ENCODE measurements at places on chromosomes 2 and 18.

- no peak for DNase-seq
Measured at GRCh38 chr2:136146564-136146963, 28.6 kb upstream of the CXCR4 start.

DNA sequence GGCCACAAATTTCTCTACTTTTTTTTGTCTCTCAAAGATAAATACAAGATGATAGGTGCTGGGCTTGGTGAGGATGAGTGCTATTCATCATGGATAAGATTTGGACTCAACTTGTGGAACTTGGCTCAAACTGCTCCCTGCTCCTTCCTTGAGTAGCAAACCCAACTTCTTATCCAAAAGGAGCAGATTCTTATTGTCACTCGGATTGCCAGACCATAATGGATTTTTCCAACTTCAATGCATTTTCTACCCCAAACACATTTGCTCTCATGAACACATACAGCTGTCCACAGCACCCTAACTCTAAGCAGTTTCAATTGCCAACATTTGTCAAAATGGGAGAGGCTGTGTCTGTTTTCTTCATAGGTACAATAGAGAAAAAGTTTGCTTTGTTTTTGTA is 99.5 kb upstream of the APCDD1 start:
- no peak for DNase-seq

GRCh38 chr2:180314086-180314485 is 307.0 kb upstream of the CWC22 start:
- no peak for DNase-seq

GRCh38 chr2:21891191-21891590 is 767.4 kb downstream of the TDRD15 start:
- DNase-seq = no peak

- no peak for DNase-seq
Measured at GRCh38 chr2:156326526-156327095, 5.9 kb downstream of the NR4A2 start.

GRCh38 chr18:39389800-39390379 is 1824.3 kb upstream of the CELF4 start:
- DNase-seq = no peak

GRCh38 chr2:43294973-43295603 is 68.7 kb upstream of the ZFP36L2 start:
- peak; percentile 46 for DNase-seq

DNA sequence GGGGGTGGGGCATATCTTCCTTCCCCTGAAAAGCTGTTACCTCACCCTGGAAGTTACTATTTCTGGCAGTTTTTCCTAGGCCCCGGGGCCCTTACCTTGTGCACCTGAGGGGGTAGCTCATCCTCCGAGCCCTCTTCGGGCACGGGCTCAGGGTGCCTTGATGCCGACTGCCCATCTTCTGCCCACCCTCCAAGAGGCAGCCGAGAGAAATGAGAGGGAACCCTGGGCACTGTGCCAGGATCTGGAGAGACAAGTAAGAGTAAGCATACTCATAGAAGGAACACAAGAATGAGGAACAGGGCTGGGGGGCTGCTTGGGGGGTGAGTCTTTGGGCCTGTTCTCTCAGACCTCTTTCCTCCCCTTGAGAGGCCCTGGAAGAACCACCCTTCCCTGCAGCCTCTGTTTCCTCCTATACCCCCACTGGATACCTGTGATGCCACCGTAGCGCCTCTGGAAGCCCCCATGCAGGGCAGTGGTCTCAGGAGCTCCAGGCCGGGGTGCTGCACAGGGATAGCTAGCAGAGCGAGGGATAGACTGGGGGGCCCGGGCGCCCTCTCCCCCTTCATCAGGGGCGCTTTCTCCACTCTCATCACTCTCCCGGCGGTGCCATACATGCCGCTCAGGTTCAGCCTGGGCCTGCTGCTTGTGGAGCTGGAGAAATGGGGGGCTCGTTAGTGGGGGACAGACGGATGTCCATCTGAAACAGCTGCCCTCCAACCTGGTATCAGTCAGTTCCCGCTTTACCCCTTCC is 2.1 kb upstream of the ABCB6 start:
- no peak for DNase-seq

DNA sequence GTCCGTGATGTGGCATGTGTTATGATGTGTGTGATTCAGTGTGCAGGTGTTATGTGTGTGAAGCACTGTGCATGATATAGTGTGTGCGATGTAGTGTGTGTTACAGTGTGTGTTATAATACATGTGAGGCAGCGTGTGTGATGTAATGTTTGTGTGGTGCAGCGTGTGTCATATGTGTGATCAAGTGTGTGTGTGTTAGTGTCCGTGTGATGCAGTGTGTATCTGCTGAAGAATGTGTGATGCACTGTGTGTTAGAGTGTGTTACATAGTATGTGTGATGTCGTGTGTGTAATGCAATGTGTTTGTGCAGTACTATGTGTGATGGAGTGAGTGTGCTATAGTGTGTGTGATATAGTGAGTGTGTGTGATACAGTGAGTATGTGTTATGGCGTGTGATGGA is 182.8 kb upstream of the SOX11 start:
- DNase-seq = no peak

DNA sequence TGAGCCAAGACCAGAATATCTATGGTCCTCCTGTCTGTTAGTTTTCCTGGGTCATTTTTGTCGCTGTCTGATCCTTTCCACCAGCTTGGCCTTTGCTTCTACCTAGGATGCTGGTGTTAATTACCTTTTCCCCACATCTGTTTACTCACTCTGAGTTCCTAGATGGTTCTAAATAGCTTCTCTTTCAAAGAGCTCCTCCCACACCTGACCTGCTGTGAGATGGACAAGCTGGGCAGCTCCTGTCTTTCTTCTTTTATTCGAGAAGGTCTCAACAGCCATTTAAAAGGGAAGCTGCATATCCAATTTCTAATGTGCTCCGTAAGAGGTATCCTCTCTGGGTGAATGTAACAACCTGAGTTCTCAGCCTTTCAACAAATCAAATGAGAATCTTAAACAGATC is 156.2 kb downstream of the HRH4 start:
- DNase-seq = no peak

- peak; percentile 76 for DNase-seq
Measured at GRCh38 chr2:3784731-3785130, 81.4 kb downstream of the DCDC2C start.

DNA sequence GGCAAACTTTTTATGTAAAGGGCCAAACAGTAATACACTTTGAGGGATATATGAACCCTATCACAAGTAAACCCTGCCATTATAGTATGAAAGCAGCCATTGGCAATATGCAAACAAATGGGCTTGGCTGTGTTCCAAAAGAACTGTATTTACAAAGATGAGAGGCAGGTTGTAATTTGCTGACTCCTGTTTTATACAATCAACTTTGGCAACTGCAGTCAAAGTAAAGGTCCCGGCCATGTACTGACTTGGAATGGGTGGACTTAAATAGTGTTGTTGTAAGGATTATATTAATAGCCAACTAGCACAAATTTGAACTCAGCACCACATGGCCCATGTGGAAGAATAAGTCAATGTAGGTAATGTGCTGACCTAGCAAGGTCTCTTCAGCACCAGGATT is 223.4 kb downstream of the WDPCP start:
- DNase-seq = no peak

DNA sequence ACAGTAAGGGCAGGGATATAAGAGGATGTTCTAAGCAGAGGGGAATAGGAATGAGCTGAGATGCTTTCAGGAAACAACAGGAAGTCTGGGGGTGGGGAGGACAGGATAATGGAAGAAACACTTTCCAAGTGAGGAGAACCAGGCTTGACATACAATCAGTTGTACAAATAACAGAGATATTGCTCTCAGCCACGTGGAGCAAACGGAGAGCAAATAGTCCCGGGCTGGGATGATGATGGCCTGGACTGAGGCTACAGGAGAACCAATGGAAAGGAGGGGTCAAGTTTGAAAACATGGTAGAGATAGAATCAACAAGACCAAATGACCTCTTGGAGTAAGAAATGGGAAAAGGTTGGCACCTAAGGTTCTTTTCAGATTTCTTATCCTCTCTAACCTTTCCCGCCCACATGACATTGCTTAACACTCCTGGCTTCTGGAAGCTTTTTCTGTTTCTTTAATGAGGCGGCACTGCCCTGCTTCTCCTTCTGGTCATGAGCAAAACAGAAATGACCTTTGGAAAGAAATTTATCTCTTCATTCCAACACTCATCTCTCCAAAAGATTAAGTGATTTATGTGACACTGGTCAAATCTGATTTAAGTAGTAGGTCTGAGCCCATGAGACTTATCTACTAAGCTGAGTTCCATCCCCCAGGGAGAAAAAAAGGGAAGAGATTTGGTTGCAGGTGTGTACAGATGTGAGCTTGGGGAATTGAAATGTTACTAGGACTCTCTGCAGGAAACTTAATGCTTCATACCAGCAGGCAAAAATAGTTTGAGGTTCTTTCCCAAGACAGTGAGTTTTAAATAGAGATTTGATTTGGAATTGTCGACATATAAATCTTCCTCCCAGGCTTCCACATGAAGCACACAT is 442.9 kb upstream of the HNRNPA3 start:
- DNase-seq = no peak

GRCh38 chr2:207513551-207514257 is 16.1 kb upstream of the CREB1 start:
- peak; percentile 100 for DNase-seq

- no peak for DNase-seq
Measured at GRCh38 chr2:1104364-1104763, 153.7 kb downstream of the SNTG2 start.

GRCh38 chr2:3430172-3430571 is 50.7 kb downstream of the TRAPPC12 start:
- no peak for DNase-seq

DNA sequence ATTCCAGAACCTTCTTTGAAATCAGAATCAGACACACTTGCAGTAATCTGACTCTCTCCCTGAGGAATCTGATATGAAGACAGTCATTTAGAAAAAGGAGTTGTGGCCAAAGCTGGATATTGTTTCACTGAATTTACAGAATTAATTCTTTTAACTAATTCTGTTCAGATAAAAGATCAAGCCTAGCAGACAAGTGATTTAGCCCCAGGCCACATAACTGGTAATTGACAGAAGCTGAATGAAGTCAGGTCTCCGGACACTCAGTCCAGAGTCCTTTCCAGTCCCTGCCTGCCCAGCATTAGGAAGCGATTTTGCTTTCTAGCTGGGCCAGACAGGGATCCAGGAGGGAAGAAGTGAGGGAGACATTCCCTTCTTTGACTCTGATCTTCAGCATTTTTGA is 110.7 kb upstream of the AQP4 start:
- DNase-seq = no peak

- no peak for DNase-seq
Measured at GRCh38 chr2:134127496-134127895, 126.4 kb upstream of the MGAT5 start.

GRCh38 chr2:127901339-127902056 is 15.7 kb upstream of the AMMECR1L start:
- no peak for DNase-seq

GRCh38 chr2:30823452-30823851 is 16.2 kb upstream of the CAPN13 start:
- no peak for DNase-seq

GRCh38 chr2:88658326-88658725 is 31.1 kb upstream of the EIF2AK3 start:
- DNase-seq = peak; percentile 50

GRCh38 chr18:2636126-2636631 is 19.3 kb upstream of the SMCHD1 start:
- DNase-seq = no peak

GRCh38 chr2:136751406-136751805 is 13.9 kb upstream of the THSD7B start:
- no peak for DNase-seq

GRCh38 chr2:216507220-216508160 is 8.8 kb downstream of the RPL37A start:
- no peak for DNase-seq

DNA sequence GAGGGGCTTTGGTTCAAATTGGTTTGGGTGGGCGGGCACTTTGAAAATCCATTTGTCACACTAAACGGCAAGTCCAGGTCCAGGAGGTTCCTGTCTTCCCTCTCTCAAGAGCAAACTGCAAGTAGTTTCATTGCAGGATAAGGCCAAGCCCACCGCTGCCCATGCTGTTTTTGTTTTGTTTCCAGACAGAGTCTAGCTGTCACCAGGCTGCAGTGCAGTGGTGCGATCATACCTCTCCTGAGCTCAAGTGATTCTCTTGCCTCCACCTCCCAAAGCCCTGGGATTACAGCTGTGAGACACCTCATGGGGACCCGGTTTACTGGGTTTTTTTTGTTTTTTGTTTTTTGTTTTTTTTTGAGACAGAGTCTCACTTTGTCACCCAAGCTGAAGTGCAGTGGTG is 1.8 kb upstream of the CYBRD1 start:
- DNase-seq = no peak
